Caco-2 (cell line): ENCODE measurements at places on chromosomes 12 and 14.
A peak's percentile ranks its signal among the peaks of the same experiment; 100 is the strongest.

- no peak for DNase-seq
These were observed 1.4 kb downstream of the C12orf56 start for GRCh38 chr12:64389154-64389553.

- no peak for DNase-seq
These were observed 8.8 kb upstream of the CCDC85C start for GRCh38 chr14:99612738-99613330.

GRCh38 chr14:104385531-104386101, 193.9 kb upstream of the C14orf180 start:
- peak; percentile 25 for DNase-seq

DNA sequence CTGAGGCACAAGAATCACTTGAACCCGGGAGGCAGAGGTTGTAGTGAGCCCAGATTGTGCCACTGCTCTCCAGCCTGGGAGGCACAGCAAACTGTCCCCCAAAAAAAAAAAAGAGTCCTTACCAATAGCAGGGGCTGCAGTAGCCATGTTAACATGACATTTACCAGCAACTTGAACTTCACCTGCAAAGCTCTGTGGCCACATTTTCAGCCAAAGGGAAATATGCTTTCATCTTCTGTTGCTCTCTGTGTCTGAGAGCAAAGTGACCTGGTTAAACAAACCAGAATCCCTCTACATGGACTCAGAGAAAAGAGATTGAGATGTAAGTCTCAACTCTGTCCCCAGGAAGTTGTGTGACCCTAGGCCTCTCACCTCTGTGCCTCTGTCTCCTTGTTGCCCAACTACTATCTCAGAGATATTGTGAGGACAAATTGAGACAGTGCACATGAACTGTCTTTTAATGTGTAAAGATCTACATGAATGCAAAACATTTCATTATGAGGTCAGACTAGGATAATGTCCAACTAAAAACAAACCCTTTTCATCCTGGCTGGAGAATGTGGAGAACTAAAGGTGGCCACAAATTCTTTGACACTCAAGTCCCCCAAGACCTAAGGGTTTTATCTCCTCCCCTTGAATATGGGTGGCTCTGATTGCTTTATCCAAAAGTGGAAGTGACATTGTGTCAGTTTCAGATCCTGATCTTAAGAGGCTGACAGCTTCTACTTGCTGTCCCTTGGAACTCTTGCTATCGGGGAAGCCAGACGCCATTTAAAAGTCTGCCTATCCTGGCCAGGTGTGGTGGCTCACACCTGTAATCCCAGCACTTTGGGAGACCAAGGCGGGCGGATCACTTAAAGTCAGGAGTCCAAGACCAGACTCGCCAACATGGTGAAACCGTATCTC, 24.7 kb upstream of the P2RX4 start:
- no peak for DNase-seq

- DNase-seq = peak; percentile 38
These were observed 38.0 kb downstream of the CCDC60 start for GRCh38 chr12:119372540-119372939.

- DNase-seq = no peak
These were observed 17.1 kb downstream of the DEGS2 start for GRCh38 chr14:100142073-100143040.

GRCh38 chr14:56244138-56244789, 126.1 kb downstream of the PELI2 start:
- DNase-seq = no peak

DNA sequence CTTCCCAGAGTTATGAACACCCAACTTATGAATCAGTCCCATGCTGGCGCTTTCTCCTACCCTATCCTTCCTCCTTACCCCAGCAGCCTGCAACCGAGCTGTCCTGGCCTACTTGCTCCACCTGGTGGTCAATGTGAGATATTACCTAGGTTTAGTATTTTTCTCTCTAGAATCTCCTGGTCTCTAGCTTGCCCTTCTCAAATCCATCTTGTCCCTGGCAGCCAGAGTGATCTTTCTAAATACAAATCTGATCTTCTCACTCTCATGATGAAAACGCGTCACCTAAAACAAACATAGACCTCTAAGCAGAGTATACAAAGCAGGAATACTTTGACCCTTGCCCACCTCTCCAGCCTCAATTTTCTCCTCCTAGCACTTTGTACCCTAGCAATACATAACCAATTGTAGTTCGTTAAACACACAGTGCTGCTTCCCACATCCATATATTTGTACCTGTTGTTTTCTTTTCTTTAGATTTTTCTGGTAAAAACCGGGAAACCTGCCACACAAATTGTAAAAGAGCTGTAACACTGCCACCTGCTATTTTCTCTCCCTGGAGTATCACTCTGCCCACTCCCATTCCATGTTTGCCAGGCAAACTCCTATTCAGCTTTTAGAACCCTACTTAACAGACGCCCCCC, 20.0 kb upstream of the TCP11L2 start:
- peak; percentile 70 for DNase-seq

DNA sequence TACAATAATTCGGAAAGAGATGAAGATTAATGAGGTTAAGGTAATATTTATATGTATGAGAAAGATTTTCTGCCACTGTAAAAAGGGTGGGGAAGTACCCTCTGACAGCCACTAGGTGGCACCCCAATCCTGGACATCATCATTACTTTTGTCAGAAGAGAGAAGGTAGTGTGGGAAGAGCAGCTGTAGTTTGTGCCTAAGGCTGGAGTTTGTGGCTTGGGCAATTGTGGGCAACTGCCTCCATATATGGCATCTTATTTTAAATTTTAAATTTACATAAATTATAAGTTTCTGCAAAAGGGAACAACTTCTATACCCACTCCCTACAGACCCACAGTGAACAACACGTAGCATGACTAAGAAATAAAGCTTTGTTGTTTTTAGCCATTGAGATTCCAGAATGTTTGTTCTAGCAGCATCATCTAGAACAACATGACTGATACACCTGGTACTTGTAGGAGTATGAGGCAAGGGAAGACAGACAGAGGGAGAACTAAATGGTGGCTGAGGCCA, 34.4 kb upstream of the SYCP3 start:
- peak; percentile 65 for DNase-seq

GRCh38 chr14:64421166-64421565, 33.0 kb downstream of the MTHFD1 start:
- DNase-seq = no peak

DNA sequence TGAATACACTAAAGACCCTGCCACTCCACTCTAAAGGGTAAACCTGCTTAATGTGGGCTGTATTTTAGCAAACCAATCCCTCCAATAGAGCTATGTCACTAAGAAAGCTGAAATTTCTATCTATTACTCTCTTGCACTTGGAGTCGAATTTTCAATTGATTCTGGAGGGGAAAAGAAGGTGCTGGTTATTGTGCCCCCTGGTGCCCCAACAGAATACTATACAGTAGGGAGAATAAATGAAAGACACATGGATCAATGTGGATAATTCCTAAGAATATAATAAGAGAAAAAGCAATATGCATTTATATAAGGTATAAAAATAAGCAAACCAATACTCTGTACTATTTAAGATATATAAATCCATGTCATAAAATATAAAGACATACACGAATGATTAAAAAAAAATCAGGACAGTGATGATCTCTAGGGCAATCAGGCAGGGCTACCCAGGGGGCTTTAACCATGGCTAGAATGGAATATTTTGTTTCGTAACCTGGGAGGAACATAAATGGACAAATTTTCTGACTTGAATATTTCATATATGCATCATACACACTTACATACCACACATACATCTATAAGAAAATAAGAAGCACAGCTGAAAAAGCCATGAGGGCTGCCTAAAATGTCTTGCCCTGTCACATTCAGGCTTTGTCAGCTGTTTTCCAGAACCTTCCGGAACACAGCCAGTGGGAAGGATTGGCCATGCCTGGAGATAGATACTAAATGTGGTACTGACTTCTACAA, 54.4 kb downstream of the EFCAB11 start:
- no peak for DNase-seq

GRCh38 chr14:87161502-87161901, 831.5 kb downstream of the GALC start:
- DNase-seq = no peak

GRCh38 chr12:31201382-31201781, 124.6 kb downstream of the SINHCAF start:
- DNase-seq = no peak

GRCh38 chr14:78592616-78593219, 422.5 kb downstream of the NRXN3 start:
- no peak for DNase-seq

GRCh38 chr14:66414511-66414910, 71.7 kb upstream of the CCDC196 start:
- DNase-seq = no peak

- DNase-seq = no peak
These were observed 56.2 kb downstream of the MIPOL1 start for GRCh38 chr14:37253905-37254304.

- no peak for DNase-seq
These were observed 158.8 kb downstream of the C12orf42 start for GRCh38 chr12:103336940-103337339.

DNA sequence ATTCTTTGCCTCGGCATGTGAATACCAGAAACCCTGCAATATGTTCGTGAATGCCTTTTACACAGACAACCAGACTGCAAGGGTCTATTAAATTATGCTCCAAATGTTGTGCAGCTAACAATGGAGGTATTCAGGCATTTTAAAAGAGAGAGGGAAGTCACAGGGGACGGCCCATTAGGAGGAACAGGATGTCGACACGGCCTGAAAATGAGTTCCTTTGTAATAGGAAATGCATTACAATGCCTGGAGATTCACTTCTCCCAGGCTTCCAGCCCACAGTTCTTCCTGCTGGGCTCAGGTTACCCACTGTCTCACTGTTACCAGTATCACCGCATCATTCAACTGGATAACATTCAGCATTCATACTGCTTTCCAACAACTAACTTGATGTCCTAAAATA, 2.5 kb downstream of the DUSP6 start:
- no peak for DNase-seq

DNA sequence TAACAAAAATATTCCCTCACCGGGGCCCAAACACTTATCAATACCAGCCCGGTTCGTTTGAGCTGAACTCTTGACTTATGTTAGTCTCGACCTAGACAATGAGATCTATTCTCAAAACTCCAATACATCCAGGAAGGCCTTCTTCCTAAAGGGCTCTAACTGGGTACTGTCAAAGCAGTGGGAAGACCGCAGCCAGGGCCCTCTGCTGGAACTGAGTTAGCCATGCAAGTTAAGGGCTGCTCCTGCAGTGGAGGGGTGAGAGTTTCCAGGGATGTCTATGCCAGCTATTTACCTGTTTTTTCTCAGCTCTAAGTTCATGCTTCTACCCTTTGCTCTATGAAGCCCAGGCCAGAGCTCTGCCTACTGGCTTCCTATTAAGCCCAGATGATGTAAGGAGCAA, 348.8 kb downstream of the GXYLT1 start:
- no peak for DNase-seq

- DNase-seq = no peak
These were observed 27.4 kb downstream of the RAB35 start for GRCh38 chr12:120089105-120089504.
